Ascending aorta (tissue), 2 donors: ENCODE measurements at places on chromosomes 2 and 18. TPM values are rescaled to one million over a fixed set of nuclear protein-coding genes. Genes with fewer than 3 reads are reported as not detected.
A peak's percentile ranks its signal among the peaks of the same experiment; 100 is the strongest.

Gene NTSR2
- not detected for total RNA-seq

- no peak for DNase-seq
Observed at GRCh38 chr2:228433721-228434120, 252.2 kb upstream of the SPHKAP start.

- DNase-seq = no peak
Observed at GRCh38 chr18:10687161-10687925, 161.5 kb downstream of the NAPG start.

GRCh38 chr18:45482286-45482685 lies 133.0 kb upstream of the SLC14A2 start:
- DNase-seq = no peak

GRCh38 chr2:53091183-53091582 lies 676.4 kb upstream of the CHAC2 start:
- DNase-seq = no peak

DNA sequence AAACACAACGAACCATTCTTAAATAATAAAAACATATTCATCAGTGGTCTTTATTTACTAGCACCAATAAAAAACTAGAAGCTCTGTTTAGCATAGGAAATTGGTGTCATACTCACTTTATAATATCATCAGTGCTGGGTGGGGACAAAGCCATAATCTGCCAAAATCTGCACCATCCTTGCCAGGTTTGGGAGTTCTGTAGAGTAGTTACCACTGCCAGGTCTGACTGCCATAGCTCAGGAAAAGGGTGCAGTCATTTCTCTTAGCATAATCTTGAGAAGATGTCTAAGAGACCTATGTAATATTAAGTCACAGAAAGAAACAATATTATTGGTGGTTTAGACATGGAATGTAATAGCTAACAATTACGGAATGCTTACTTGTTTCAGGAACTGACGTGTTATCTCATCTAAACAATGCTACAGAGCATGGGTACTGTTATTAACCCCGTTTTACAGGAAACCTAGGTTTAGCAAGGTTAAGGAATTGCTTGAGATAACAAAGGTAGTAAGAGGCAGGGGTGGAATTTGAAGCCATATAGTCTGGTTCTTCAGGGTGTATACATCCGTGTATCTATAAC lies 1.6 kb upstream of the MARCHF7 start:
- DNase-seq = no peak

DNA sequence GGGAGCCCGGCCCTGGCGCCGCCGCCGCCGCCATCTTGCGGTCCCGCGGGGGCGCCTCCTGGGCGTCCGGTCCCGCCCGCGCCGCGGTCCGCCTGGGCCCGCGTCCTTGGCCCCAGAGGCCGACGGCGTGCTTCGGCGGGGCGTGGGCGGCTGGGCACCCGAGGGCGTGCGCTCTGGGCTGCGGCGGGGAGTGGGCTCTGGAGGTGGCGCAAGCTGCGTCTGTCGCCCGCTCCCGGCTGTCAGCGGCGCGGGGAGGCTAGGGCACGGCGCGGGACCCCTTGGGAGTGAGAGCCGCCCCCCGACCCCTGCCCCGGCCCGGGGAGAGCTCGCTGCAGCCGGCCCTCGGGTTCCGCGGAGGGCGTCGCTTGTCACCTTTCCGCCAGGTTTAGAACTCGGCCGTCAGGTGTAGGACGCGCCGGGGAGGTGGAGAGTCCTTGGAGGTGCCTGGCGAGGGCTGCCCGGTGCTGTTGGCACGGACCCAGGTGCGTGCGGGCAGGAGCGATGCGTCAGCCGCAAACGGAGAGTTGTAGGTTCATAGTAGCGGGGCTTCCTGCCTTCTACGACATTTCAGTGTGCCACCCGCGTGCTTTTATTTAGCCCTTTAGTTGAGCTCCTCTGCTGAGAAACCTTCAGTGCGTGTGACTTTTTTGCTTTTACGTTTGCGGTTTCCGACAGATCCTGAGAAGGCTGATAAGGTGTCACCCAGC lies 921 bp downstream of the VAPA start:
- peak; percentile 90 for DNase-seq

Gene LMAN2L
- total RNA-seq = 9.5 TPM

DNA sequence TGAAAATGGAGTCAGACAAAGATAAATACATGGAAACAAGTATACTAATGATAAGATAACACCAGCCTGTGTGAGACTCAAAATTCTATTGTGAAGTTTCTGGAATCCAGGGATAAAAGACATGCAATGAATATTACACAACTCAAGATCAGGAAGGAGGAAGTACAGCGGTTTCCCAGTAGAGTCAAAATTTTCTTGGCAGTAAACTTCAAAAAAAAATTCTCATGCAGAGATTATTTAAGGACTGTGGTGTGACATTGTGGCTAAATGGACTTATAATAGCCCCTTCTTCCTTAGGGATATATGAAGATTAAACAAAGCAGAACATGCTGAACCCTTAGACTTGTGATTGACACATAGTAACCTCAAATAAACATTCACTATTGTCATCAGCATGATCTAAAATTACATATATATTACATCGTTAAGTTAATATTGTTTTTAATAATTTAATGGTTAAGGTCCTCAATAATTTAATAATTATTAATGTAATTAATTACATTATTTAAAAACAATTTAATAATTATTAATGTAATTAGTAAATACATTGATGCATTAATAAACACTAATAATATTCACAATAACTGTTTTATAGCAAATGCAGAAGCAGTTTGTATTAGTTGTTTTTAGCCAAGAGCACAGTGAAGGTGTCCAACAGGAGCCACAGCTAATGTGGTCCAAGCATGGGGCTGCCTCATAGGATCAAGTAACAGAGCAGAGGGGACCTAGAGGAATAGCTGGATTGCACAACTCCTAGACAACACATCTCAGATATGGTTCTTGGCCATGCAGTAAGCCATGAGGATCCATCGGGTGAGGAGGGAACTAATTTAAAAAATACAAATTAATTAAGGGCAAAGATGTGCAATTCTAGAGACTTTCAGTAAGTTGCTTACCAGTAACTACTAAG lies 77.3 kb downstream of the POLE4 start:
- no peak for DNase-seq

Gene APCDD1
- 77.0 TPM for total RNA-seq

GRCh38 chr2:153802671-153803070 lies 69.1 kb upstream of the GALNT13 start:
- DNase-seq = no peak

DNA sequence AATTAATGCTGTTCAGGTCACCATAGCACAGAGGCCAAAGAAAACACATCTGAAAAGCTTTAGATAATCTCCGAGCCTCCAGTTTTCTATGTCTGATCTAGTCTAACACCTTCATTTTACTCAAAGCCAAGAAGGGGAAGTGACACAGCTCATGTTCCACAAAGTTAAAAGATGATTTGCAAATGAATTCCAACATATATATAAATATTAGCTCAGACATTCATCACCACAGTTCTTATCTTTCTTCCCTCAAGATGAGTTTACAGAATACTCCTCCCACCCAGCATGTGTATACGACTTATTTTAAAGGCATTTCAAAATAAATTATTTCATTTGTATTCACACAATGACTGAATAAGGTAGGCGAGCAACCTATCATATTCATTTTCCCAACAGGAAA lies 82.4 kb downstream of the AAK1 start:
- DNase-seq = no peak

GRCh38 chr2:144621266-144621665 lies 101.3 kb upstream of the ZEB2 start:
- DNase-seq = no peak

DNA sequence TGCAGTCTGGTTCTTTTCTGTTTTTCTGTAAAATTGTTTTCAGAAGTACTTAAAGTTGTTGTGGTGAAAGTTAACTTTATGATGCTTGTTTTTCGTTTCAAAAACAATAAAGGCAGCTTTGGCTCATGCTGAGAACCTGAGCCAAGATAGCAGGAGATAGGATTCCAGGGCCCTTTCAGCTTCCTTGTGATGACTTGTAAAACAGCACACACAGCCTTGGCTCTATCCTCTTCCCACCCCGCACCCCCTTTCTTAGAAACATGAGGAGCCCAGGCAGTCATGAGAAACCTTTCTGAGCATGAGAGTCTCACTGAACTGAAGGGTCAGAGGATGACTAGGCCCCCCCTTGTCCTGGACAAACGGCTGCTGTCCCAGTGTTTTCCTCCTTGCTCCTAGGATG lies 12.4 kb upstream of the CHRNA1 start:
- no peak for DNase-seq

DNA sequence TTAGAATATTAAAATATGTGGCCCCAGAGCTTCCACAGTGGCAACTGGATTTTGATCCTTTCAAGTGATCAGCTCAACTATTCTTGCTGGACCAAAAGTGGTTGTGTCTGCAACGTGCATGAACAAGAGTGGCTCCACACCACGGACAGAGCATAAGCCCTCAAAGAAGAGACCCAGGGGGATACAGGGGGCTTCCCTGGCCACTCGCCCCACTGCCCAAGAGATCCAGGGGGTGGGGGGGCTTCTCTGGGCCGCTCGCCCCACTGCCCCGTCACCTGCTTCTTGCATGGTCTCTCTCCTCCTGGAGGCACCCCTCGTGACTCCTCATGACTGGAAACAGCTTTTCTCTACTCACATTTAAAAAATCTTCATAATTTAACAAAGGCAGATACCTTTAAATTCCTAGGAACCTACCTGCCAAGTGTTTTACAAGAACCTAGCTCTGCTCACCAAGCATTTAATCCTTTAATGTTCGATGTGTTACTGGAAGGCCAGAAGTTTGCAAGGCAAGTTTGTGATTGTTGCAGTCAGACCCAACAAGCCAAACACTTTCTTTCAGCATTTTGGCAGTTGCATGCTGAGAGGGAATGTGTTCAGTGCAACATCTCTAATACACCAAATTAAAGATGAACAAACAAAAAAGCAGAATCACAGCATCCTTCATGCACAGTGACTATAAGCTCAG lies 174.3 kb downstream of the BCL2 start:
- no peak for DNase-seq

DNA sequence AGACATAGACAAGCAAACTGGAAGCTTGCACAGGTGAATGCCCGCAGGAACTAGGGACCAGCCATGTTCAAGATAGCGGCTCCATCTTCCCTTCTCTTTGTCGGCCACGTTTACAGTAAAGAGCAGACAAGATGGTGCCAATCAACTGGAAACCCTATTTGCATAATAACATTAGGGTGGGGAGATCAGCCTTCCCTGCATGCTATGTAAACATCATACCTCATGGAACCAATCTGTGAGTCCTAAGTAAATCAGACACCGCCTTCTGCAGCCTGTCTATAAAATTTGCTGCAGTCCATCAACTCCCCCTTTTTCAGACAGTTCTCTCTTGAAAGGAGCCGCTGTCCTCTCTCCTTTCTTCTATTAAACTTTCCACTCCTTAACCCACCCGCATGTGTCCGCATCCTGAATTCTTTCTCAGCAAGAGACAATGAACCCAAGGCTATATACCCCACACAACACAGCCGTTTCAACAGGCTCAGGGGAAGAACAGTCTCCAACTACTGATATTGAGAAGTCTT lies 384.4 kb downstream of the EIPR1 start:
- DNase-seq = no peak

- DNase-seq = no peak
Observed at GRCh38 chr2:206942592-206943478, 3.5 kb downstream of the CPO start.

GRCh38 chr2:40814616-40815015 lies 362.7 kb upstream of the SLC8A1 start:
- DNase-seq = no peak

DNA sequence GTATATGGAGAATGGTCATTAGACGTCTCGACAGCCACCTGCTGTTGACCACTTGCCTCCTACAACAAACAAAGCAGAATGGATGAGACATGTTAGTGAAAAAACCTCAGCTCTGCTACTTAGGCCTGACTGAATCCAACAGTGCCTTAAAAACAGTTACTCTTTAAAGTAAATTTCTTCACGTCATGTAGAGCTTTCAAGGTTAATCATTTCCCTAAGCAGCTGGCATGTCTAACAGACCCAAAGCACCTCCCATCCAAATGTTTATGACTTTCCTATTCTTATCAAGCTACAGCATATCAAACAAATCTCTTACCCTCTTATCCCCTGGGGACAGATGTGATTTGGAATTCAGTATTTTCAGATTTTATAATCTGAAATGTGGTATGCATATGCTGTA lies 75.6 kb upstream of the ITGB6 start:
- DNase-seq = no peak

Gene TMEM237
- 8.4 TPM for total RNA-seq

DNA sequence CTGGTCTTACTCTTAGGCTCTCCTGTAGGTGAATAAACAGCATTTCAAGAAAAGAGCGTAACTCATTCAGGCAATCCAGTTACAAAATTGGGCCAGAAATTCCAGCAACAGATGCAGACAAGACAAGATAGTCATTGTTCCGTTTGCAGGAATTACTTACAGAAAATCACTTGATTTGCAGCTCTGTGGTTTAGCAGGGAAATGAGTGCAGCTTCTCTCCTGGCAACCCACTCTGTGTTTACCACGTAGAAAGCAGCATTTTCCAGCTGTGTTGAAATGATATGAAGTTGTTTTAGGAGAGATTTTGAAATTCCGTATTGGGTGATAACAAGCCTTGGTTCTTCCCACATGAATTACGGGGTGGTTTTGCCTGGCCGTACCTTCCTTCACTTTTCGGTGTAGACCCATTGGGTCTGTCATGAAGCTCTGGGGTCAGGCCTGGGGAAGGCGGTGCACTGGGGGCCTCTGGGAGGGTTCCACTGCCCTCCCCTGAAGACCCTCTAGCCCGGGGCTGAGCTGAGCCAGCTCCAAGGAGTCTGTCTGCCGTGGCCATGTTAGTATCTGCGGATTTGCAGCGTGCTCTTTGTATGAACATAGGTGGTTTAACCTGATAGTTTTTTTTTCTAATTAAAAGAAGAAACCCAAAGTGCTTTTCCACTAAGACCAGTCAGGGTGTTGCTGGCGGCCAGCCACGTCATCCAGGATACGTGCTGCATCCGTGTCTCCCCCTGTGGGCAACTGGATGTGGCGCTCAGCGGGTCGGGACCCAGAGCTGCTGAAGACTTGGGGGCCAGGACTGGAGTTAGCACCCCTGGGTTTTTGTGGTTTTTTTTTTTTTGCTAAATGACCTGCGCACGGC lies 58.9 kb upstream of the KCNG2 start:
- DNase-seq = no peak

Gene ANKRD62
- not detected for total RNA-seq

Gene SLC9A4
- total RNA-seq = not detected

Gene REG3G
- not detected for total RNA-seq

Gene MARCO
- 28.4 TPM for total RNA-seq

- DNase-seq = no peak
Observed at GRCh38 chr2:223800908-223801307, 36.5 kb downstream of the AP1S3 start.

DNA sequence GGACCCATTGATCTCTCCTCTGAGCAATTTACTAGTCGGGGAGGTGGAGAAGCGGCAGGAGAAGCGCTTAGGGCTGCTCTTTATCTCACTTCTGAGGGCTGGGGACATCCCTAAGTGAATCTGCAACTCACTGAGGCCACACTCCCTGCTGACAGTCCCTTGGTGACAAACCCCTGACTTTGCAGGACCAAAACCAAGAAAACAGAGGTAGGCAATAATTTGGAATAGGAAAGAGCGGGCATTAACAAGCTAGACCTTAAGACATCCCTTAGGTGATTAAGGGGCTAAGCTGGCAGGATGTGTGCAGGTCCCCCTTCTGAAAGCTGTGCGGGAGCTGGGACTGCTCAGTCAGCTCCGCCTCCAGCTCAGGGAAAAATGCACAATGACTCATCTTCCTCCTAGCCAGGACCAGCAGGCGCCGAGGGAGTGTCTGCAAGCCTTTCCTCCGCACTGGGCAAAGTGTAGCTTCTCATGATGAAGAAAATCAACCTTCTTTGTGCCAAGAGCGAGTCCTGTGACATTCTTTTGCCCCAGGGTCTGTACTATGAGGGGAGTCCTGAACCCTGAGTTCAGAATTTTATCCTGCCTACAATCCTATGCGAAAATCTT lies 63.3 kb downstream of the BOD1L2 start:
- peak; percentile 65 for DNase-seq

- DNase-seq = peak; percentile 79
Observed at GRCh38 chr2:86441882-86442641, 891 bp downstream of the KDM3A start.

Gene TFCP2L1
- total RNA-seq = 5.5 TPM
